Stimulated activated CD4-positive, alpha-beta T cell treated with anti-CD3 and anti-CD28 coated beads, Interleukin-4, amount 100 ng/mL, for 4 hours (primary cell): ENCODE measurements at places on chromosomes 12 and 14.

DNA sequence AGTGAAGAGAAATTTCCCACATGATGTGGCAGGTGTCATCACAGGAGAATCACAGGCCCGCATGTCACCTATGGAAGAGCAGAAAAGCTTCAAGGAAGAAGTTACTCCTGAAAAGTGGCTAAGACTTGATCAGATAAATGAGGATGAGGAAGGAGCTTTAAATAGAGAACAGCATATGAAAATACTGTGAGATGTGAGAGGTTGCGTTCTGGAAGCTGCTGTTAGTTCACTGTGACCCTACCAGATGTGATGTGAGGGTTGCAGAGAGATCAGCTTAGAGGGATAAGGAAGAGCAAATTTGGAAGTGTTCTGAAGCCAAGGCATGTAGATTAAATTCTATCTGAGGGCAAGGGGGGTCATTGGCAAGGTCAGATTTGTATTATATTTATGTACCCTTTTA, 17.1 kb downstream of the ERP27 start:
- no peak for DNase-seq

- no peak for DNase-seq
Measured at GRCh38 chr14:91278383-91278715, 33.8 kb upstream of the GPR68 start.

DNA sequence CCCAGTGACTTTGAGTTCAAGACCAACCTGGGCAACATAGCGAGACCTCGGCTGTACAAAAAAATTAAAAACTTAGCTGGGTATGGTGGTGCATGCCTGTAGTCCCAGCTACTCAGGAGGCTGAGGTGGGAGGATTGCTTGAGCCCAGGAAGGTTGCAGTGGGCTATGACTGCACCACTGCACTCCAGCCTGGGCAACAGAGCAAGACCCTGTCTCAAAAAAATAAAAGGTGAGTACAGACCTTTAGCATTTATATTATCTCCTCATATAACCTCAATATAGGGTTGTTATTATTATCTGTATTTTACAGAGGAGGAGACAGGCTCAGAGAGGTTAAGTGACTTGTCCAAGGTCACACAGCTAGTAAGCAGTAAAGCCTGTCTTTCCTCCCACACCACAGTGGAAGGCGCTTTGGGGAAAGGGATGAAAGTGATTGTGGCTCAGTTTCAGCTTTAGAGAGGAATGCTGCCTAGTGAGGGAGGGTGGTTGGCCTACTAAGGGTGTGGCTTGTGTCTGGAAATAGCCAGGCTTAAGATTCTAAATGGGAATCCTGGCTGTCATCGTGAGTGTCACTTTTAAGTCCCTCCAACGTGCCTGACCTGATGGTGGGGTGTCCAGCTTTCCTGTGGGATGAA, 7.2 kb downstream of the TPCN1 start:
- DNase-seq: no peak

DNA sequence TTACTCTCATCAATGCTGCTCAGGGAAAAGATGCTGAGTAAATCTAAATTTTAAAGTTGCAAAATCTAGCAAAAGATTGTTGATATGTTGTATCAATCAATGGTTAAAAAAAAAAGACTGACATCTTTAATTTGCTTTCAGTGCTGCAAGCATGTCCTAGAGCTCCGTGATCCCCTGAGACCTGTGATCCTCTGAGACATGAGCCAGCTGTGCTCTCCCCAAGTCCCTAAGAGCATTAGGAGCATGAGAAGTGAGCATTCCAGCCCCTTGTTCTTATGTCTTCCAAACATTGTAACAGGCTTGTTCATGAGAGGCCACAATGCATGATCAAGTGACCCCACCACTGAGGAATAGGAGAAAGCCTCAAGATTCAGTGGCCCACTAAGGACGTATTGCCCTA, 116.6 kb downstream of the DAD1 start:
- DNase-seq: no peak

- DNase-seq: no peak
Measured at GRCh38 chr14:100453930-100454329, 130.8 kb downstream of the SLC25A47 start.

GRCh38 chr12:99281277-99281676, 366.3 kb upstream of the GARIN6 start:
- no peak for DNase-seq

- DNase-seq: no peak
Measured at GRCh38 chr14:61151251-61151650, 129.9 kb downstream of the TMEM30B start.

DNA sequence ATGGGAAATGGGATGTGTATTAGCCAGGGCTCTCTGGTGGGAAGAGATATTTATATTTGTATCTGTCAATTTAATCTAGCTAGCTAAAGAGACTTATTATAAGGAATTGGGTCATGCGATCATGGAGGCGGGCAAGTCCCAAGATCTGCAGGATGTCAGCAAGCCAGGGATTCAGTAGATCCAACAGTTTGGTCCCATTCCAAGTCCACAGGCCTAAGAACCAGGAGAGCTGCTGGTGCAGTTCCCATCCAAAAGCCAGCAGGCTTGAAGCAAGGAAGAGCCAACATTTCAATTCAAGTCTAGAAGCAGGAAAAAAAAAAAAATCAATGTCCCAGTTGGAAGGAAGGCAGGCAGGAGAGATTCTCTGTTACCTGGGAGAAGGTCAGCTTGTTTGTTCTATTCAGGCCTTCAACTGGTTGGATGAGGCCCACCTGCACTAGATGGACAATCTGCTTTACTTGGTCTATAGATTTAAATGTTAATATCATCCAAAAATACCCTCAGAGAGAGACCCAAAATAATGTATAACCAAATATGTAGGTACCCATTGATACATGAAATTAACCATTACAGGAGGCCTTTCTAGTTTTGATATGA, 60.7 kb upstream of the BCAT1 start:
- no peak for DNase-seq

GRCh38 chr14:100539766-100540140, 47.5 kb downstream of the BEGAIN start:
- DNase-seq: no peak

GRCh38 chr12:95919110-95919509, 23.3 kb downstream of the CCDC38 start:
- DNase-seq: no peak

GRCh38 chr12:113403435-113404415, at the start of gene SDS:
Gene SDS, minus strand, starts transcription at chr12:113403887. Its CDS starts 4,179 bp downstream, at chr12:113399708.
- DNase-seq: no peak

- no peak for DNase-seq
Measured at GRCh38 chr12:80187660-80188090, 88.3 kb downstream of the OTOGL start.

- no peak for DNase-seq
Measured at GRCh38 chr12:81339071-81339470, 261.2 kb downstream of the ACSS3 start.

GRCh38 chr12:124551268-124552144, 15.9 kb downstream of the NCOR2 start:
- no peak for DNase-seq

- DNase-seq: no peak
Measured at GRCh38 chr14:94180655-94181271, 6.6 kb downstream of the PPP4R4 start.

GRCh38 chr14:37599507-37600368, 4.3 kb downstream of the TTC6 start:
- no peak for DNase-seq

- no peak for DNase-seq
Measured at GRCh38 chr12:133023566-133023965, 13.7 kb upstream of the ZNF84 start.

- no peak for DNase-seq
Measured at GRCh38 chr14:33675415-33676130, 275.3 kb downstream of the EGLN3 start.

DNA sequence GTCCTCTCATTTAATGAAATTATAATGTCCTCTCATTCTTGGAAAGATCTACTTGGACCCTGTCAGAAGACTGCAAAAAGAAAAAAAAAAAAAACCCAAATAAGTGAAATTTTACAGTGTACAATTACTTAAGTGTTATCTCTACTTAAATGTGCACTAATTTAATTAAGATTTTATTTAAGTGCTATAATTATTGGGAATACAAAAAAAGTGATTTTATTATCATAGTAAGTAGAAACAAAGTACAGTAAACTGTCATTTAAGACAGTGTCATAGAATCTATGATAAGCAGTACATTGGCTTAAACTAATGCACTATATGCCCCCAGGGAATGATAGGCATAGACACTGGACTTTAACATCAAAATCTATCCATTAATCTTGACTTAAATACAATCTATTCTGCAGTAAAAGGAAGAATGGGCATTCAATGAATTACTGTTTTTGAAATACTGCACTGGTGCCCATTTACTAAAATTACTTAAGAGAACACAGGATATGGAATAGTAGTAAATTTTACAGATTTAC, 23.3 kb downstream of the INSM2 start:
- no peak for DNase-seq

DNA sequence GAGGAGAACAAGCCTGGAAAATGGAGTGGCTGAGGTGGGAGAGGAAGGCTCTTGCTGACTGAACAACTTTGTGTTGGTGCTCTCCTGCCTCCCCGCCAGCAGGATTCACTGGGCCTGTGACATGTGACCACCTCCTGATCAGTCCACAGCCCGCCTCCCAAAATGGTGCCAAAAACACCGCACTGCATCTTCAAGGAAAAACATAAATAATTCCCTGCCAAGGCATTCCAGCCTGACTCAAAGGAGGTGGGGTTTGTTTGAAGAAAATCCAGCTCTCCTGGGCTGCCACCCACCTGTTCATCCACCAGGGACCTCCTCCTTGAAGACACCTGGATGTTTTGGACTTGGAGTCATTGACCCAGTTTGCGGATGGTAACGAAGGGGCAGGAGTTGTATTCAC, 83.8 kb upstream of the PIWIL1 start:
- DNase-seq: no peak

- DNase-seq: no peak
Measured at GRCh38 chr12:69627501-69627900, 16.8 kb upstream of the LRRC10 start.

GRCh38 chr12:91056488-91056887, 1.3 kb downstream of the KERA start:
- DNase-seq: no peak

DNA sequence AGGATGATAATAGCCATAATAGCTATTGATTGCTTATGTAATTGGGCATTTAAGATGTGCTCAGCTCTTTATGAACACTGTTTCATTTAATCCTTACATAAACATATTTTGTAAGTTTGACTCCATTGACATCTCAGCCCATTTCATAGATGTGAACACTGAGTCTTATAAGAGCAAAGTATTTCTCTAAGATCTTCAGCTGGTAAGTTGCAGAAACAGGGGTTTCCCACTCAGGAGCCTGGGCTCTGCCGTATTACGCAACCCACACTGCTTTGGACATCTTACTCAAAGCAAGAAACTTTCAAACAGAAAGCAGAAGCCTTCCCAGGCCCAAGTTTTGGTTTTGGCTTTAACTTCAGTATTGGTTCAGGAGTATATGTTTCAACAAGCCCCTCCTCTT, 705.1 kb downstream of the MED13L start:
- no peak for DNase-seq

GRCh38 chr12:6539314-6539682, 5.0 kb downstream of the GAPDH start:
- DNase-seq: no peak

DNA sequence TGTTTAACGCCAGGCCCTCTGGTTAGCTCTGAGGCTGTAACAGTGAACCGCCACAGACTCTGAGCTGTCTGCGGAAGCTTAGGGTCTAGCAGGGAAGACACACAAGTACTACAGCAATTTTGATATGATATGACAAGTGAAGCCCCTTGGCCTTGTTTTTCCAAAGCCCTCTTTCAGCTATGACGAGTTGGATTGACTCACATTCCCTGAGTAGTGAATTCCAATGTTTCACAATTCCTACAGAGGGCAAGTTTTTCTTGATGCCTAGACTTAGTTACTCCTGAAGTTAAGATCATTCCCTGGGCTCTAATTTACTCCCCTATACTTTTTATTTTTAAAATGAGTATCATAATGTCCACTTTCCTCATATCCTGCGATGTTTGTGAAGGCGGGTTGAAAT, 53.3 kb upstream of the CISTR start:
- DNase-seq: no peak

DNA sequence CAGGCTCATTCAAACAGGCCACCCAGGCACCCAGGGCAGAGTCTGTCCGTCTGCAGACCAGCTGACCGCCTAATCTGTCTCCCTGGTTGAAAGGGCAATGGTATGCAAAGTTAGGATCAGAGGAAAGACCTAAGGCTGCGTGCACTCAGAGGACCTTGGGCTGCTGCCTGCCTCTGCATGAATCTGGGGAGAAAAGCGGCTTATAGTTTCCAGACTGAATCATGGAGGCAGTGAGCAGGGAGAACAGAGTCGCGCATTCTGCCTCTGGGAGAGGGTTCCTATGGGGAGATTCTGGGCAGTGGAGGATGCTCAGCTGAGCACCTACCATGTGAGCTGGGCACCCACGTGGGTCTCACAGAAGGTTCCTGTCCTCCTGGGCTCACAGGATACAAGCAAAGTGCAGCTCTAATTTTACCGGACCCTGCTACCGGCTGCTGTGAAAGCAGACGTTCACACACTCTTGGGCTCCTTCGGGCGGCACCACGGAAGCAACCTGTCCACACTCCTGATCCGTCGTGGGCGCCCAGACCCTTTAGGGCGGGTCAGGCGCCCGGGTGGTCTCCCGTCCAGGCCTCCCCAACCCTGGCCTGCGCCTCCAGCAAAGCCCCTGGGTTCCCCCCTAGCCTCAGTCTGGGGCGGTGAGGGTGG, 772 bp downstream of the SCARB1 start:
- DNase-seq: peak; percentile 13

DNA sequence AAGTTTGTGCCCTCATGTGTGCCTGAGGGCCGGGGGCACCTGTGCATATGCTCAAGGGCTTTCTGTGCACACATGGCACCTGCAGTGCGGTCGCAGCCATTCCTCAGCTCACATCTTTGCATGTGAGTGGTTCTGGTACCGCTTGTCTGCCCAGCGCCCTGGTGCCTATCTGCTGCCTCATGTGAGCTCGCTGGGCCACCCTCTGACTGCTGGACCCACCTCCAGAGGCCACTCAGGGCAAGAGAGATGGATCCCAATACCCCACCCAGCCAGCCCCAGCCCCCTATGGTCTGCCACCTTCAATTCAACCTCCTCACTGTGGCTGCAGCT, 5.4 kb upstream of the AMN start:
- no peak for DNase-seq

DNA sequence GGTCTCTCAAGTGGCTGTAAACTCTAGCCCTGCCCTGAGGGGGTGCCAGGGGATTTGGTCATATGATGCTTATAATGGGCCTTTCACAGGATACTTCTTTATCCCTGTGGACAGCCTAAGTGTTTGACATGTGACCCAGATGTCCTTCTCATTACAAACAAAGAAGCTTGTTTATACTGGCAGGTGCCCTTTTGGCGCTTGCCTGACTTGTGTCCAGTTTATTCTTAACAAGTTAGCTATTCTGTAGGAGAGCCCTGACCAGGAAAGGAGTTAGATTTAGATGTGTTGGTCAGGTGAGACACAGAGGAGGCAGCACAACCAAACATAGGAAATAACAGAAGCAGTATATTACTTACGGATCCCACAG, 51.9 kb downstream of the CCDC91 start:
- DNase-seq: no peak

- DNase-seq: no peak
Measured at GRCh38 chr12:13451776-13452175, 255.2 kb downstream of the EMP1 start.
